ENCODE measurements at places on chromosomes 2 and 18. TPM values are rescaled to one million over a fixed set of nuclear protein-coding genes. Genes with fewer than 3 reads are reported as not detected.
A peak's percentile ranks its signal among the peaks of the same experiment; 100 is the strongest.

ASPRV1 gene
- total RNA-seq, result 1.4 TPM

- no peaks in the 10 kb centered on the region for H3K36me3 ChIP-seq
- DNase-seq, result no peak
- no peaks in the 10 kb centered on the region for H3K27me3 ChIP-seq
- H3K4me1 ChIP-seq, result peaks cover 12% of the 10 kb centered on the region
These were observed 292.5 kb downstream of the ALK start for GRCh38 chr2:29628862-29629261.

DNA sequence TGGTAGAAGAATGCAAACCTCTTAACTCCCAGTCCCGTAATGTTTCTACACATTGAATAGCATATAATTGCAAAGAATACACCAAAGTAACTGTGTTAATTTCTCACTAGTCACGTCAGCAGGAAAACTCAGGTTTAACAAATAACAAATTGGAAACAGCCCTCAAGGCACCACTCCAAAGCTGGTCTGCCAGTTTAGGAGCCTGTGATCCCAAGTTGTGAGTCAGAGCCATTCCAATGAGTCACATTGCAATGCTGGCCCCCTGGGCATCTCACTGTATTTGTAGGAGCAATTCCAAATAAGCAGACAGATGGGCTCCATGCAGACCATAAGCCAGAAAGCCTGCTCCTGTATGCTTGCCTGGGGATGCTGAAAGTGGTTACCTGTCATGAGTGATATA lies 143.2 kb upstream of the SETBP1 start:
- no peaks in the 10 kb centered on the region for H3K27me3 ChIP-seq
- no peak overlapping the region for H3K4me3 ChIP-seq
- no peaks in the 10 kb centered on the region for H3K36me3 ChIP-seq

- peaks cover 12% of the 10 kb centered on the region for H3K36me3 ChIP-seq
- H3K27ac ChIP-seq, result peak overlapping the region; percentile 27
- H3K4me3 ChIP-seq, result peak overlapping the region; percentile 8
- DNase-seq, result peak; percentile 34
These were observed 34.9 kb upstream of the ARMC9 start for GRCh38 chr2:231163414-231164095.

DNA sequence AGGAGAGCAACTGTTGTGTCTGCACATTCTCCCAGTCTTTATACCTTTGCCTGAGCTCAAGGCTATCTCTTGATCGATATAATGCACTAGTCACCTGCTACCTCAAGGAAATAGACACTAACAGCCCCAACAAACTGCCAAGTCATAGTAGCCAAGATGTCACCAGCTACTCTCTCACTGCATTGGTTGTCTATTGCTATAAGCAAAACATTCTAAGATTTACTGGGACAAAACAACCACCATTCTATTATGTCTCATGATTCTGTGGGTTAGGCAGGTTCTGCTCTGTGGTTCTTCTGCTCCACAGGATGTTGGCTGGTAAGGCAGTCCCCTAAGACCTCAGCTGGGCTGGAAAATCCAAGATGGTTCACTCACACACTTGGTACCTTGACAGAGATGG lies 28.5 kb upstream of the MLPH start:
- no peaks in the 10 kb centered on the region for H3K27me3 ChIP-seq
- no peak for DNase-seq
- H3K36me3 ChIP-seq, result no peaks in the 10 kb centered on the region
- H3K4me3 ChIP-seq, result no peak overlapping the region

All from GM23338 (cell line).